Cortex of kidney (tissue), 1 donor: ENCODE measurements at places on chromosomes 6 and 20.

- DNase-seq = no peak
These were observed 2.4 kb upstream of the SPEF1 start for GRCh38 chr20:3783511-3784195.

GRCh38 chr20:58086763-58087561 lies 141.5 kb downstream of the ANKRD60 start:
- no peak for DNase-seq

GRCh38 chr6:166683477-166683876 lies 56.4 kb upstream of the RPS6KA2 start:
- no peak for DNase-seq

GRCh38 chr6:113873043-113873667 lies 16.0 kb downstream of the MARCKS start:
- DNase-seq = no peak

DNA sequence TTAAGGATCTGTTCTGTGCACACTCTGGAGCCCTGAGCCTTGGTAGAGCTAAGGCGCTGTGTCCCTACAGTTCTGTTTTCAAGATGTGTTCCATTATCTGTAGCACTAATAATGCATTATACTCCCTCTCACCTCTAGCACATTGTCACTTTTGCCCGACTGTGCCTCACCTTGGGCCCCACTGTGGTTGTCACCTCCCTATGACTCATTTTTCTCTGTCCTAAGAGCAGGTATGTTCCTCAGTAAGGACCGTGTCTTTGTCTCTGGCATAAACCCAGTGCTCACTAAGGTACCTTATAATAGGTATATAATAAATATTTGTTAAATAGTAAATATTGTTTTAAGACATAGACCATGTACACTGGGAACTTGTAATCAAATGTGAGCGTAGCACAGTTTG lies 942.5 kb upstream of the CITED2 start:
- DNase-seq = no peak

GRCh38 chr6:143059663-143060353 lies 881 bp upstream of the AIG1 start:
- no peak for DNase-seq

GRCh38 chr6:29828471-29828797 lies 809 bp downstream of the HLA-G start:
- no peak for DNase-seq
